Mucosa of gallbladder (tissue), 1 donor: ENCODE measurements at places on chromosomes 5 and 9. TPM values are rescaled to one million over a fixed set of nuclear protein-coding genes. Genes with fewer than 3 reads are reported as not detected.

- DNase-seq, result no peak
Measured at GRCh38 chr5:68499987-68500386, 284.4 kb downstream of the PIK3R1 start.

ELAVL2 gene
- total RNA-seq, result 0.23 TPM

ACER2 gene
- 3.4 TPM for total RNA-seq

DNA sequence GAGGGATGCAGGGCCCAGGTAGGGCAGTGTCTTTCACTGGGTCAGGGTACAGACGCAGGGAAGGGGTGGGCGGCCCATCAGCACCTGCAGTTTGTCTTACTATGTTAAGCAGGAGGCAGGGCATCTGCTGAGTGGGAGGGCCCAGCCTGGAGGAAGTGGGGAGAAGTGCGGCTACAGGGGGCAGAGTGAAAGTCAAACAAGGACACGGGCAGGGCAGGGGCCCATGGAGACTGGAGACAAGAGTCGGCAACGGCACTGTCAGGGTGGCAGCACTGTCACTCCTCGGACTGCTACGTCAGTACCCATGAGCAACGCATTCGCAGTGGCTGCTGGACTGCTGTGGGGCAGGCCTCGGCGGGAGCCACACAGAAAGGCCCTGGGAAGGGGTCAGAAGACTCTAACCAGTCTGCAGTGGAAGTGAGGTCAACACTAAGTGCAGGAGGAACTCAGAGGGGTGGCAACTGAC, 19.7 kb downstream of the CAMSAP1 start:
- DNase-seq, result no peak

ANXA6 gene
- total RNA-seq, result 153 TPM

DNA sequence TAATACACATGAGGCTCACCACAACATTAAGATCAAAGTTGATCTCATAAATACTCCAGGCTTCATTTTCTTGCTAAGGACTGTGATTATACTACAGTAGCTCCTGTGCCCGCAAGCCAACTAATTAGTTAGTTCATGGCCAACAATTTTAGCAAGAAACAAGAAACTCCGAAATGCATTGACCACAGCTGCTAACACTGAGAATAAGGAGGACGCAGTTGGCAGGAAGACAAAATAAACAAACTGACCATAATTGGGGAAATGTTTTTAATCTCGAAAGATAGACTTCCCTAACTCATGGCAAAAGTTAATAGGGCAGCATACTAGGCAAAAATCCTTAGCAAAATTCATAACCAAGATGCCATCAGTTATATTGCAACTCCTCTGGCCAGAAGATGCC, 115.5 kb upstream of the SPEF2 start:
- no peak for DNase-seq

DNA sequence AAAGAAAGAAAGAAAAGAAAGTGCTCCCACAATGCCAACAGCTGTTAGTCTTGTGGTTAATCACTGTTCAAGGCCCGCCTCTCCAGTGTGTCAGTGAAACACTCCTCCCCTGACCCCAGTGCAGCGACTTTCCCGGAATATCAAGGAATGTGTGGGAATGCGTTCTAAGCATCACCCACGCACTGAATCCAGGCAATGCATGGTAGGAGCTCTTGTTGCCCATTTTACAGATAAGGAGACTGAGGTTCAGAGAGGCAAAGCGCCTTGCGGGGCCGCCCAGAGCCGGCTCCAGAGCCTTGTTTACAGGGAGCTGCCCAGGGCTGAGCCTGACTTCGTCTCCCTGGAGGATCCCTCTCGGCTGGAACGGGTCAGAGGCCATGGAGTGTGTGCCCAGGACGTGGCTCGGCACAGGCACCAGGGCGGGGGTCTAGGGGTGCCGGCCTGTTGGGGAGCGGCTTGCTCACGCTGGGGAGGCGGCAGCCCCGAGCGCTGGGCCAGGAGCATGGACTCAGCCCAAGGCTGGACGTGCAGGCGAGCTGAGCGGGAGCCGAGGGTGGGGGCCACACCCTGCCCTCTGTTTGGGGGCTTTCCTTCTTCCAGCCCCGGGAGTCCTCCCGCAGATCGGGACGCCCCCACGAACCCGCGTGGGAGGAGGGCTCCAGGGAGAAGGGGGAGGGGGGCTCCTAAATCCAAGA, 823 bp downstream of the ST6GALNAC6 start:
- DNase-seq, result no peak

SARDH gene
- 2.8 TPM for total RNA-seq

GRCh38 chr5:125798307-125798706, 624.9 kb upstream of the GRAMD2B start:
- no peak for DNase-seq

DNA sequence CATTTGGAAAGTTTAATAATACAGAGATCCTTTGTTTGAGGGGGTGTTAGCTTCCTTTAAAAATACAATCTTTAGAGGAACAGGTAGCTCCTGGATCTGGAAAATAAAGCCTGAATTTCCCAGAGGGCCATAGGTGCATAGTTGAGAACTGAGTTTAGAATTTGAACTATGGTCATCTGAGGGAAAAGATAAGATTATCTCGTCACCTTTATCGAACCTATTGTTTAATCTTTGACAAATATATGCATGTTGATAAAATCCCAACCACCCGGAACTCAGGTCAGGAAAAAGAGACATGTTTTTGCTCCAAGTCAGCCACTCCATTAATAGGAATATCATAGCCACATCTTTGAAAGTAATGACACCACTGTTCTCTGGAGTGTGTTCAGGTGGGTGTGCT, 91.7 kb upstream of the FAM169A start:
- peak; percentile 31 for DNase-seq

- DNase-seq, result no peak
Measured at GRCh38 chr9:114906922-114907571, 23.3 kb downstream of the TNFSF8 start.

DNA sequence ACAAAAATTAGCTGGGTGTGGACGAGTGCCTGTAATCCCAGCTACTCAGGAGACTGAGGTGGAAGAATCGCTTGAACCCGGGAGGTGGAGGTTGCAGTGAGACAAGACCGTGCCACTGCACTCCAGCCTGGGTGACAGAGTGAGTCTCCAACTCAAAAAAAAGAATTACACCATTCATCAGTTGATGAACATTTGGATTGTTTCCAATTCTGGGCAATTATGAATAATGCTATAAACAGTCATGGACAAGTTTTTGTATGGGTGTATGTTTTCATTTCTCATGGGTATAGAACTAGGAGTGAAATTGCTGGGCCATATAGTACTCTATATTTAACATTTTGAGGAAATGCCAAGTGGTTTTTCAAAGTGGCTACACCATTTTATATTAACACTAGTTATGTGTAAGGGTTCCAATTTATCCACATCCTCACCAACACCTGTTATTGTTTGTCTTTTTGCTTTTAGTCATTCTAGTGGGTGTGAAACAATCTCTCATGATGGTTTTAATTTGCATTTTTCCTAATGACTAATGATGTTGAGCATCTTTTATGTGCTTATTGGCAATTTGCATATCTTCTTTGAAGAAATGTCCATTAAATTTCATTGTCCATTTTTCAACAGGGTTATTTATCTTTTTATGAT, 9.0 kb upstream of the CCDC125 start:
- DNase-seq, result no peak

DNA sequence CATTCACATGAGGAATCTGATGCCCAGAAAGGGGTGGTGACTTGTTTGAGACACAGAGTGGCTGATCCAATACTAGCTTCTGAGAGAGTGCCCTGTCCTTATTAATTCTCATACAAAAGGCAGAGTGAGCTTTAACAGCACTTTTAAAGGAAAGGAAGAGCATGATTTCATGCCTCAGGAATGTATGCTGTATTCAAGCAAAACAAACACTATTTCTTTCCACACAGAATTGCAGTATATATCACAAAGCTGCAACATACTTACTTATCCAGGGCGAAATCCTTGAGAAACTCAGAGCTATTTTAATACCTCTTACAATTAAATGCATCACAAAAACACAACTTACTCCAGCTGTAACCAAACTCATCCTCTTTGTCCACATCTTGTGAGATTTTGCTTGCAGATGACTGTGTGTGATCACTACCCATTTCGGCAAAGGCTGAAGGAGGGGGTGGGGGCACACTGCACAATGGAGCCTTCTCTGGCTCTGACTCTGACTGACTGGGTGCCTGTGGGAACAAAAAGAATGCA, 139.8 kb downstream of the MPDZ start:
- no peak for DNase-seq

ANKRD31 gene
- 0.17 TPM for total RNA-seq

GRCh38 chr5:132901730-132902129, 28.3 kb downstream of the LEAP2 start:
- DNase-seq, result no peak

GRCh38 chr9:123657099-123657498, 272.8 kb downstream of the DENND1A start:
- no peak for DNase-seq

DNA sequence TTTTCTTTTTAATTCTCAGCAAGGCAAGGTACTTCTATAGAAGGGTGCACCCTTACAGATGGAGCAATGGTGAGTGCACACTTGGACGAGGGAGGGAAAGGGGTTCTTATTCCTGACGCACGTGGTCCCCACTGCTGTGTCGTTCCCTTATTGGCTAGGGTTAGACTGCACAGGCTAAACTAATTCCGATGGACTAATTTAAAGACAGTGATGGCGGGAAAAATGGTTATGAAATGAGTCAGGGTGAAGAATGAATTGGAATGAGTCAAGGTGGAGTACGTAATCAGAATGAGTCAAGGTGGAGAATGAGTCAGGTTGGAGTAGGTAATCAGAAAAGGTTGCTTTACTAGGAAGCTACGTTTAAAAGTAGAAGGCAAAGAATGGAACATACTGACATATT, 2.1 kb upstream of the HMGCS1 start:
- DNase-seq, result no peak

DNA sequence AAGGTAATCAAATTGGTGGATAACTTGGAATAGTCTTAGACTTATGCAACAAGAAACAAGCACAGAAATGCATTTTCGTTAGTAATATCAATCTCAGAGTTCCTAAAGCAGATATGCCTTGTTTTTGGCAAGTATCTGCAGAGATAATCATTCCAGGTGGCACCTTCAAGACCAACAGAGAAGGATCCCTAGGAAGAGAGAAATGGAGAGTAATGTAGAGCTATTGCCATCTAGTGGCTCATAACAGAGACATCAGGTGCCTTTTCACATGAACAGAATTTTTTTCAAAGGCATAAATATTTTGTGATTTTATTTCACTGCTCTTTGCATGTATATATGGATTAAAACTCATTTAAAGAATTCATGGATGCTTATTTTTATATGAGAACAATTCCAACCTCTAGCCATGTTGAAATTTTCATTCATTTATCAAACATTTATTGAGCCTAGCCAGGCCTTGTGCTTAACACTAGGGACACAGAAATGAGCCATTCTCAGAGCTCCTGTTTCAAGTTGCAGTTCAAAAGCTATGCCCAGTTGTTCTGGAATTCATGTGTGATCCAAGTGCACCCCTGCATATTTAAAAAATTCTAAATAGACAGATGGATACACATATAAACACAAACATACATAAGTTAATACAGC, 117.5 kb upstream of the OR13F1 start:
- no peak for DNase-seq

- DNase-seq, result no peak
Measured at GRCh38 chr5:28734396-28734795, 1696.0 kb upstream of the CDH9 start.

DNA sequence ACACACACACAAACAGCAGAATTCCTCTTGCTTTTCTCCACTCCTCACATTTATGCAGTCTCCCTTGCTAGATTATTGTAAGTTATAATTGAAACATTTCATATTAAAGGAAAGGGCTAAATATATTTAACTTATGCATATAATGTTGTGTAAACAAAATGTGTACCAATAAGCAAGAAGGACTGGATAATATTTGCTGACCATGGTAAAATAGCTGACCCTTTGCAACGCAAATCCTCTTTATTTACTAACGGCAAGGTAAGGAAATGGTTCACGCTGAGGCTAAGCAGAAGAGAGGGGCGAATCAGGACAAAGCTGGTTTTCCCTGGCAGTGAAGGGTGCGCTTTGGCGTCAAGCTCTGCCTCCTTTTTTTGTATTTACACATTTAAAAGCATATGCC, 154.2 kb upstream of the IRX4 start:
- DNase-seq, result no peak

STK32A gene
- total RNA-seq, result 11.3 TPM

SLC46A2 gene
- 0.14 TPM for total RNA-seq

- peak; percentile 81 for DNase-seq
Measured at GRCh38 chr5:173793648-173794548, 94.3 kb upstream of the CPEB4 start.

GRCh38 chr5:175614223-175614815, 43.6 kb upstream of the HRH2 start:
- DNase-seq, result no peak

- no peak for DNase-seq
Measured at GRCh38 chr5:21397693-21398092, 1409.7 kb upstream of the CDH18 start.

FAF2 gene
- 30.2 TPM for total RNA-seq

DNA sequence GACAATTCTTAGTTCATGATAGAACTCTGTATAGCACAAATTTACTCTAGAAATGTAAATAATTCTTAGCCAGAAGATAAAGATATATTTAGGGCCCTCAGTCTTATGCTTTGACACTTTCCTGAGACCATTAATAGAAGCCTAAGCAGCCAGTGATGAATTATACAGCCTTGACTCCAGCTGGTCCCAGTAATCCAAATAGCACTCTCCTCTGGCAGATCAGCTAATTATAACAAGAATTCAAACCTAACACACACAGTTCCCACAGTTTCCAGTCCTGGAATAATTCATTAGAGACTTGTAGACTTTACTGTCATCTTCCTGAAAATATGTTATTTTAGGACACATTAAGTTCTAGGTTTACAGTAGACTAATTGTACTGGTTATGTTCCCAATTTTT, 50.4 kb downstream of the SHOC1 start:
- DNase-seq, result no peak

INSL6 gene
- total RNA-seq, result not detected

TAF11L5 gene
- not detected for total RNA-seq

IL7R gene
- total RNA-seq, result 34.0 TPM

DNA sequence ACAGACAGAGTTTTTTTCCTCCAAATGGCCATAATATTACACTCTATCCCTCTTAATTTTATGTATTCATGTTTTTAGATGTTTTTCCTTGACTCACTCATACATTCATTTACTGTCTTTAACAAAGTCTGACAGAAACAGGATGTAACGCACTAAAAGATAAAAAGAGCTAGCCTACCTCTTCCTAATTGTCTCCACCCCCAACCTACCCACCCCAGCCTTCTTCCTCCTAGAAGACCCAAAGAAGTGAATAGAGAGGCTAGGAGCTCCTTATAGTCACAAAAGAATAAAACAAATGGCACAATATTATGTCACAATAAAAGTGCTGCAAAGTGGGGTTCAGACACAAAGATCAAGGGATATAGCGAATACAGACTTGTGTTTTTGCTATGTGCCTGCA, 719 bp downstream of the NOL8 start:
- DNase-seq, result no peak

- DNase-seq, result no peak
Measured at GRCh38 chr5:139634541-139634940, 13.6 kb upstream of the CXXC5 start.

SLC6A3 gene
- total RNA-seq, result 0.23 TPM

- no peak for DNase-seq
Measured at GRCh38 chr5:61641748-61642565, 309.9 kb downstream of the ZSWIM6 start.
